Activated naive CD4-positive, alpha-beta T cell treated with anti-CD3 and anti-CD28 coated beads, Interleukin-2, amount 10 ng/mL, durations not matched to agents 7 days and 5 days (primary cell): ENCODE measurements at places on chromosomes 1 and 21.

GRCh38 chr1:231801042-231801585 is 174.5 kb downstream of the DISC1 start:
- DNase-seq, result no peak

- DNase-seq, result no peak
Observed at GRCh38 chr21:15352009-15352408, 287.2 kb upstream of the NRIP1 start.

DNA sequence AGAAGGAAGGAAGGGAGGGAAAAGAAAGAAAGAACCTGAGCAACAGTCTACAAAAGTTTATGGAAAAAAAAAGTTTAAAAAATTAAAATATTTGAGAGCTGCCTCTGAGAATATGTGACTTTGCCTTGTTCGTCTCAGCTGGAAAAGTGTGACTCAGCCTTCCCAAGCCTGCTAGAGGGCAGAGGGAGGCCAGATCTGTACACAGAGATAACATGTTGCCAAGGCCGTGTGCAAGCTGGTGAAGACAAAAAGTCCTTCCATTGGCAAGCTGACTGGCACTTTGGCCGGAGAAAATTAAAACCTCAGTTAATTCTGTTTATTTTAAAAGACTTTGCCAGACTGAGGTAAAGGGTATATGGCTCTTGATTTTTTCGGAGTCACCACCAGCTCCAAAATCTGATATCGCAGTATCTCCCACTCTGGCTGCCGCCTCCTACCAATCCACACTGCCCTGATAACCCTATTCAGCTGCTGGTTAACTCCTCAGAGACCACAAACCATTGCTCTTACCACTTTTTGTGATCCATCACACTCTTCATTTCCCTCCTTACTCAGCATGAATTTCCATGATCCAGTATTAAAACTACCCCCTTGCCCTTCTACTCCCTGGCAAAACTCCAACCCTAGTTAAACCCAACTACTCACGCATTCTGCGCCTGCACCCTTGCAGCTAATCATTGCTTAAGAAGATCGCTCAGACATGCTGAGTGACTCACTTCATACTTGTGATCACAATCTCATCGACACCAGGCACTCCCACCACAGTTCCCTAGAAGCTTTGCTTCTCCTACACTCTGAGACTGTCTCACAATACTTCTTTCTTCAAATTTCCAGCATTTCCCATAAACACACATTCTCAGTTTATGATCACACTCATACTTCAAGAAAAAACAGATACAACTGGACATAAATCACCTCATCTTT is 5.7 kb upstream of the PPP1R15B start:
- no peak for DNase-seq

DNA sequence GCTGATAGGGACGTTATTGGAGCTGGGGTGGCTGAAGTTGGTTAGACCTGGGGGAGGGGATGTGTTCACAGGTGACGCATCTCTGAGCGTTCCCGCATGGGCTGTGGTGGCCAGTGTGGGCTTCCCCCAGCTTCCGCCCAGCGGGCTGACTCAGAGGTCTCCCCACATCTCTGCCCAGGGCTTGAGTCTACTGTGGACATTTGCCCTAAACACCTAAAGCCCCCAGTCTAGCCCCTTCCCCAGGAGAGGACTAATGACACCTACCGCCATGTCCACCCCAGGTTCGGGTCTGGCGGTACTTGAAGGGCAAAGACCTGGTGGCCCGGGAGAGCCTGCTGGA is 2.0 kb downstream of the AGRN start:
- DNase-seq, result no peak

DNA sequence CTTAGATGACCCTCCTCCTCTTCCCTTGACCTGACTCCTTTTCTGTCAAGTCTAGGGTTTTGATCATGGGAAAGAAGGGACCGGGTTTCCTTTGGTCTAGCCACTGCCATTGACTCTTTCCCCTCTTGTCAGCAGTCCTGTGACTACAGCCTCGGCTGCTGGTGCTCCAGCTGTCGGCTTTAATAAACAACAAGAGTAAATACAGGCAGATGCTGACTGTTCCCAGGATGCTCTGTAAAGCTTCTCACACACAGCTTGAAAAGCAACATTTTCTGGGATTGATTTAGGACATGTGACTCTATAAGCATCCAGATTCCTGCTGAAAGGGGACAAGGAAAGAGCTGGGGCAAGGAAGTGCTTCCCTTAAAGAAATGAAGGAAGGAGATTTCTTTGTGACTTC is 53.5 kb upstream of the CTTNBP2NL start:
- DNase-seq, result no peak

DNA sequence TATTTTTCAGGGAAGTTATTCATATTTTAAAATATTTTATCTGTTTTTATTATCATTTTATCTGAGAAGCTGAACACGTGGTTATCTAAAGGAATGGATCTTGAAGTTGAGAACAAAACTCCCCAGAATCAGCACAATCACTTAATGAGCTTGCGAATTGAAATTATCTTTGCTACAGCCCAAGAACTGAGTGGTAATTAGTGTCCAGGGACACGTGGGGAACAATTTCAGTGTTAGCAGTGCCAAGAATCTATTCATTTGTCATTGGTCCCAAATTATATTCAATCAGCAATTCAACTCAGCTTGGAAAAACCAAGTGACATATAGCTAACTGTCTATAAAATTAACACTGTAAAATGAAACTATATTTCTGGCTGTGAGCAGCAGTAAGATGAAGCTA is 197.6 kb upstream of the UBE2U start:
- DNase-seq, result no peak

DNA sequence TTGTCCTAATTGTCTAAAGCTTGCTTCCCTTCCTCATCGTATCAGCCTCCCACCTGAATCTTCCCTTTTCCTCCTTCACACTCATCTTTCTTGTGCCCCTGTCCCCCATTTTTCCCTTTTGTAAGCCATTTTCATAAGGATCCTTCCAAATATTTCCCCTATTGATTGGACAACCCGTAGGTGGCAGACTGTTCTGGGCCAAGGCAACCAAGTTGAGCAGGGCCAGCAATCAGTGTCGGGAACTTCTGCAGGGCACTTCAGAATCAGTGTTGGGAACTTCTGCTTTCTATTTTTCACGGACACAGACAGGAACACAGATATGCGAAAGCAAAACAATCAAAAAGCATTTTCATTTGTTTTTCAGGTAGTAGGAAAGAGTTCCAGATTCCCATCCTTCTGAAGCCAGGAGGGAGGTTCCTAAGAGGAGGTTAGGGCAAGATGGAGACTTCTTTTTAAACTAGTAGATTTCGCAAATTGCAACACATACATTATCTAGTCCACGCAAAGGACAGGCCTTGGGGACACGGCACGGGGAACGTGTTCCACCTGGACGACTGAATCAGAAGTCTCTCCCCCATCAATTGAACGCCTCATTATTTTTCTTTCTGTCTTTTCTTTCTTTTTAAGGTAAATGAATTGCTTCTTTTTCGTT is 691 bp upstream of the MPZL1 start:
- no peak for DNase-seq

DNA sequence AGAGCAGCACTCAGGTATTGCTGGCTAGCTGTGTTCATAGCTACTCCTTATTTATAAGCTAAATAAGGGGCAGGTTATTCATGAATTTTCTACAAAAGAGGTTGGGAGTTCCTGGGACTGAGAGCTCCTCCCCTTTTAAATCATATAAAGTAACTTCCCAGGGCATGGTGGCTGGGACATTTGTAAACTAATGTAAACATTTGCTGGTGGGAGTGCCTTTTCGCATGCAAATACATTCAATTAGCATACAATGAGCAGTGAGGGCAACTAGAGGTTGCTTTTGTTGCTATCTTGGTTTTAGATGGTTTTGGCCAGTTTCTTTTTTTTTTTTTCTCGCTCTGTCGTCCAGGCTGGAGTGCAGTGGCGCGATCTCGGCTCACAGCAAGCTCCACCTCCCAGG is 43.4 kb downstream of the GNPAT start:
- no peak for DNase-seq

DNA sequence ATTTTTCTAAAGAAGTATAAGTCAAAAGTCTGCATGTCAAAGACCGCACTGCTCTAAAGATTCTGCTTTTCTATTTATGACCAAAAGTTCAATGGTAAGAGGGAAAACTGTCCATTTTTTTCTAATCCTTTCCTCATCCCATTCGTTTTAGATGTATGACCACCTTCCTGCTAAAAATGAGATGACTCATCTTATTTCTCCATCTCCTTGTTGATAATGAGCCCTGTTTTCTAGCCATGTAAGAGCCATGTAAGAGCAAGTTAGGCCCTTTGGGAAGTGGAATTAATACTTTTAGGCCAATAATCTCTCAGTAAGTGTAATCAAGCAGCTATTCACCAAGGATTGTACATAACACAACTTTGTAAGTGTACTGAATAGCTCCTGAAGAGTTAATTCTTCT is 475.6 kb upstream of the B3GALT2 start:
- no peak for DNase-seq

- DNase-seq, result no peak
Observed at GRCh38 chr1:157819896-157820295, at the start of gene FCRL1. Gene FCRL1, minus strand, starts transcription at chr1:157820120. Its CDS starts 83 bp downstream, at chr1:157820037.

DNA sequence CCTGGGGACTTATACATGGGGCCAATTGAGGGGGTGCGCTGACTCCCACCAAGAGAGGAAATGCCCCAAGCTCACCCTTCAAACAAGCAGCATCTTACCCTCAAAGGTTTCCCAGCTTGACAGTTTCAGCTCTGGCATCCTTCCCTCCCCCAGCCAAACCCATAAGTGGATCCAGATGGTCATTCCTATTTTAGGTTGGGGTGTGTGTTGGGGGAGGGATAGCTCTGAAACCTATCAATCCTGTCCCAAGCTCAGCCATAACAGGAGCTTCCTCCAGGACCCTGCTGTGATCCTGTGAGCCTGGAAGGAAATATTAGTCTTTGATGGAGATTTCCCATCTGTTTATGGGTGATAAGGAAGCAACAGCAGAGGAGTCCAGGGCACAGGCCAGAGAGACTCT is 3.4 kb upstream of the TMEM222 start:
- no peak for DNase-seq

DNA sequence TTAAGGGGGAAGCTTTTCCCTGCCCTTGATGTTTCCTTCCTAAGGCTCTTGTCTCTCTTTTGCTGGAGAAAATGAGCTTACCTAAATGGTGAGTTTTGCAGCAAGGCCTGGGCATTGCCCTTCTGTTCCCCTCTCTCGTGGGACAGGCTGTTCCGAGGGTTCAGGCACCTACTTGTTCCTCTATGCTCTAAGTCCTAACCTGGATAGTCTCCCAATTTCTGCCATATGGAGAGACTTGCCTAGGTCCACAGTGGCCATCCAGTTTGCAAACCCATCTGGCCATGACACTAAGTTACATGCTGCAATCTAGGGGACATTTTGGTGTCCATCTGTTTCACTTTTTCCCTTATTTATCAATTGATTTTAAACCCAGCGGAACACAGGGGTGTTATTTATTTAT is 192.0 kb upstream of the KIAA0040 start:
- DNase-seq, result no peak

GRCh38 chr1:162040001-162040400 is 16.3 kb upstream of the OLFML2B start:
- no peak for DNase-seq

DNA sequence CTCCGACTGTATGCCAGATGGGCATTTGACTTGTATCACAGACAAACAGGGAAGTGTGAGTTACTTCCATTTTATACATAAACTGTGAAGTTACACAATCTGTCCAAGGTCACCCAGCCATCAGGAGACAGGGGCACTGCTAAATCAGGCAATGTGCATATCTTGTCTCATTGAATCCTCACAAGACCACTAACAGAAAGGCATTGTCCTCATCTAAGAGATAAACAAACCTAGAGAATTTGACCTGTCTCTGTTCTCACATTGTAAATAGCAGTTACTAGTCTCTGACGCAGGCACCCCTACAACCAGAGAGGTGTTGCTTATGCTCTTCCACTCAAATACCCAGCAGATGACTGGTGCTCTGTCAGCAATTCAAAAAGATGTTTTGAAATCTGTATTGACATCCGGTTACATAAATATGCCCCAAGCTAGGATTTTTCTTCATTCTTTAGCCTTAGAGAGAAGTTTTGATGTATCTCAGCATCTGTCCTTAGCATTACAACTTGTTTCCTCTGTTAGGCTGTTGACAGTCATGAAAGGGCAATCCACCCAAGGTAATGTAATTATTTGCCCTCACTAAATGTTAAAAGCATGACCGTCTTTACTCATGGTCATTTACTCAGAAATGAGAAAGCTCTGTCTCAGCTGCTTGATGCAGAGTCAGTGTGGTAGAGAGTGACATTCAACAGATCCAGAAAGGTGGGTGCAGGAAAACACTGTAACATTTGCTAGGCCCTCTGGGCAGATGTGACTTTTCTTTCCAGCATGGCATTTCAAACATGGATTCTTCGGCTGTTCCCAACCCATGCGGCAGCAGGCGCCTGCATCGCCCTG is 51.9 kb upstream of the ZNF326 start:
- DNase-seq, result no peak

DNA sequence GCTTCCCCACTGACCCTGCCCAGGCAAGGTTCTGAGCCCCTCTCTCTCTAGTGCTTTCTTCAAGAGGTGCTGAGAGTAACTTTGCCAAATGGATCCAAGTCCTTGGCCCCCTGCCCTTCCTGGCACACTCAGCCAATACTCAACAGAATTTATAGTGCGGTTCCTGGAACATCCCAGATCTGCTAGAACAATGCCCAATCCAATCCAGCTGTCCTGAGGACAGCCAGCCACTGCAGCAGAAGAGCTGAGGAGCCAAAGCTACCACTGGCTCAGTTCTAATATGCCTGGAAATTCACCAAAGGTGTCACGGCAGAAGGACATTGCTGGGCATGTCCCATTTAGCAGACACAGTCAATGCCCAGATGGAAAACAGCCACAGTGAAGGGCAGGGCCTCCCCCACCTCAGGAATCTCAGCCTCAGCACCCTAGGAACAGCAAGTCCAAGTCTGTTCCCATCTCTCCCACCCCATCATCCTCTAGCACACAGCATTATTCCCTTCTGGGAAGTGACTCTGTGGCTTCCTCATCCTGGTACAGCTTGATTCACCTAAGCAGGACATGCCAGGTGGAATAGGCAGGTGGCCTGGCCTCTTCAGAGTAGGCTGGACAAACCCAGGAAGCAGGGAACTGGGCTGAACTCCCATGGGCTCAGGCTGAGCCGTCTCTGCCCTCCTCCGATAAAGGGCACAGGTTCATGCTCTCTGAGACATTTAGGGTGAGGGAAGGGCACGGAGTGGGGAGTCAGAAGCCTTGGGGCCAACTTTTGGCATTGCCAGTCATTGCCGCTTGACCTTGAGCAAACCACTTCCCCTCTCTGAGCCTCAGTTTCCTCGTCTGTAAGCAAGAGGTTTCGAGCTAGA is 24.6 kb downstream of the PMVK start:
- no peak for DNase-seq

- no peak for DNase-seq
Observed at GRCh38 chr1:200506471-200506870, 96.6 kb upstream of the ZNF281 start.

GRCh38 chr1:73411479-73411878 is 786.5 kb downstream of the LRRIQ3 start:
- DNase-seq, result no peak
